ENCODE measurements at places on chromosomes 2 and 18.

GRCh38 chr18:71673498-71673897 is 870.6 kb downstream of the CBLN2 start:
- DNase-seq, result no peak

DNA sequence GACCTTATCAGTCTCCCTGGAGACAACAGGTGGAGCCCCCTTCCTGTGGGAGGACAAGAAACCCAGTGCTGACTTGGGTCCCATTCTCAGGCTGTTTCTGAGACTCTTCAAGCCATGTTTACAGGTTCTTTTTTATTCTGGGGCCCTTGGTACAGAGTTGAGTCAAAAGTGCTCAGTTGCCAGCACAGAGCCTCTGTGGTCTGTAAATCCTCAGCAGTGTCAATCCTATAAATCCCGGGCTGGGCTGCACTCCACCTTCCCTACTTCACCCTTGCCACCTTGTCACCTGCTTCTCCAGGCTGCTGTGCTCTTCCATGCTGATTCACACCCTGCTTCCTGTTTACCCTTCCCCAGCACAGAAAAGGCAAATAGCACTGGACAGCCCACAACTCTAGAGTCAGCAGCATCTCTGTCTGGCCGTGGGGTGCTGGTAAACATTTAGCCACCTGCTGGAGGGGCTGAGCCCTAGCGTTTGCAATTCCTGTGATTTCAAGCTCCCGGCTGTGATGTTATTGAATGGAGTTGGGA is 74.7 kb downstream of the TNFRSF11A start:
- DNase-seq, result no peak

- no peak for DNase-seq
Observed at GRCh38 chr2:72293620-72294019, 146.0 kb upstream of the CYP26B1 start.

DNA sequence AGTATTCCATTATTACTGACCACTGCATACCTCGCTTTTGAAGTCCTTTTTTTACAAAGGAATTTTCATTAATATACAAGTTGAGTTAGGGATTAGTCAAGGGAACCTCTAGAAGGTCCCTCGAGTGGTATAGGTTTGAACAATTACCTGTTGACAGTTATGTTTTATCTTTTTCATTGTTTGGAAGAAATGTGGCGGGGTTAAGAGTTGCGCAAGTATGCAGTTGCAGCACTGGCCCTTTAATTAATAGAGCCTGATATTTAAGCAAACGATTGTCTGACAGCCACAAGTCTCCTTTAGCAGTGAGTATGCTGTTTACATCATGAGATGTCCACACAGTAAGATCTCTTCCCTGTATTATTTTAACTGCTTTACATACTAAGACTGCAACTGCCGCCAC is 24.3 kb downstream of the KYNU start:
- DNase-seq, result no peak

GRCh38 chr2:100000915-100001707 is 141.3 kb downstream of the AFF3 start:
- no peak for DNase-seq

- DNase-seq, result no peak
Observed at GRCh38 chr2:5617358-5617757, 74.8 kb upstream of the SOX11 start.

DNA sequence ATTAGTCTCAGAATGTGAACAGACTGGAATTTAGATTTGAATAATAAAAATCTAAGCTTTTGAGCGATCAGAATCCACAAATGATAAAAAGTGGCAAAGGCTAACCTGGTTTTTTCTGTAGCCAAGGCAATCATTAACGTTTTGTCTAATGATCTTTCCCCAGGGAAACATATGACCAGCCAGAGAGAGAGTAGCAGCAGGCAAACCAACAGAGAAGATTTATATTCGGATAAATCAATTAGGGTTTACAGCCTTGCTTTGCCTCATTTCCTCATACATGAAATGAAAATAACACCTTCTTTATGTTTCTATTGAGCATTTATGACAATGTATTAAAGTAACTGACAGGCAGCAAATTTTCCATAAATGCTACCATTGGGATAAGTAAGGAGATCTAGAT is 14.5 kb downstream of the TIA1 start:
- no peak for DNase-seq

DNA sequence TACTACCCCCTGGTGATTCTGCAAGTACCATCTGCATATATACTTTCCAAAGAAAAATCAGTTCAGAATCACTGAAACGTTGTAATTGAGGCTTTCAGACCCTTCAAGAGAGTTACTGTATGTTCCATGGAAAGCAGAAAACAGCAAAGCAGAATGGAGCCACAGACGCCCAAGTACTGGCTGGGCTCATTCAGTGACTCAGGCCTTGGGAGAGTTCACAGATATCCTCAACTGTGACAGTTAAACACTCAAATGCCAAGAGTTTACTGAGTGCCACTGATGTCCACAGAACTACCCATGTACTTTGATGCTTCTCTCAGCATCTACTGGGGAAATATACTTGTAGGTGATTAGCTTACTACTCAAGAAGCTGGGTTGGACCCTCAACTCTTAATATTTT is 303.4 kb downstream of the TCF4 start:
- DNase-seq, result no peak

DNA sequence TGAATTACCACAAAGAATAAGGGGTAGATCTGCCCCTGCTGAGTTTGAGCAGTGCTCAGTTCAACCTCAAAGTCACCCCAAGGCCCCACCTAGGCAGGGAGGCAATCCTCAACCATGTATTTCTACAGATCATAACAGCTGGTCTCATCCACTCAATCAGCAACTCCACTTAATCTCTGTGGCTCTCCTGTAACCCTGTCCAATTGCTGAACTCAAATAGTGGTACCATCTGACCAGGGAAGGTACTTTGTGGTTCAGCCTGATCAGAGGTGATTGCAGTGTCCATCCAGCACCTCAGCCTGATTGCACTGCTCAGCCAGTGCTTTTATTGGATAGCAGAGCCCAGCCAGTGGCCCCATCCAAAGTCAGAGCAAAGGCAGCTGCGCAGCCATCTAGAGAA is 91.0 kb upstream of the SLC4A10 start:
- no peak for DNase-seq

DNA sequence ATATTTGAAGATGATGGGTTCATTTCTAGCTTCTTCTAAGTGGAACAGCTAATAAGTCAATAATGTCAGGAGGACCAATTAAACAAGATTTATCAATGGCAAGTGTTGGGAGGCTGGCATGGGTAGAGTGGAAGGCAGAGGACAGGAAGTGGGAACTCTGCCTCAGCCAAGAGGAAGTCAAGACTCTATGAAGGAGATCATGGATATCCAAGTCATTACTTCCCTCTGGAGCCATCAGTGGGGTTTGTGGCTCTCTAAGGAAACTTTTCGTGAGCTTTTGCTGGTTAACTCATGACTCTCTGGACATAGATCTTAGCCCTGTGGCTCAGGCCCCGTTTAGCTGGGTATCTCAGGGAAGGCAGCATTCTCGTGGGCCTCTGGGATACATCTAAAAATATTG is 410.4 kb upstream of the ID2 start:
- no peak for DNase-seq

DNA sequence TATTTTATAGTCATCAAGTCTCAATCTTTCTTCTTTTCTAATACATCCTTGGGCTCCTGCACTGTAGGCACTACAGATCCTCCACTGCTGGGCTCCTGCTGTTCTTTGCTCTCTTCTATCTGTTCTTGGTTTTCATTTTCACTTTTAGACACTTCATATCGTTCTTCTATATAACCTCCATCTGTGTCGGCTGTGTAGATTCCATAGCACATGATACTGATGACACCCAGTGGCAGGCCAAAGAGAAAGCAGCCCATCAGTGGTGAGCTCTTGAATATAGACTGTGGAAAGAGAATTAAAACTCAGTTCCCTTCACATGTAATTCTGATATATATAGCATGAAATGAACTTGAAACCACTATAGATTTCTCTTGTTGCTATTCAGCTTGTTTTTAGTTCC is 38.0 kb downstream of the TMX3 start:
- DNase-seq, result no peak
